Suppressor macrophage treated with lipopolysaccharide for 4 hours (primary cell): ENCODE measurements at places on chromosomes 4 and X.

DNA sequence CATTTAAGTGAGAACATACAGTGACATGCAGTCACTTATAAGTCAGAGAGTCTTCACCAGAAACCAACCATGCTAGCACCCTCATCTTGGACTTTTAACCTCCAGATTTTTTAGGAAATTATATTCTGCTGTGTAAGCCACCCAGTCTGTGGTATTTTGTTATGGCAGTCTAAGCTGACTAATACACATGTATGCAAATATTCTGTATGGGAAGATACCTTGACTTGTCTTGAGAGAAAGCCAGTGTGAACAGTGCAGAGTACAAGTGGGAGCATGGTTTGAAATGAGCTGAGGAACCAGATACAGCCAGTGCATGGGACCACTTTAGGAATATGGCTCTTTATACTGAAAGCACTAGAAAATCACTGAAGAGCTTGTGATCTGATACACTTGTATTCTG, 110.4 kb upstream of the MAP9 start:
- DNase-seq = peak; percentile 18

DNA sequence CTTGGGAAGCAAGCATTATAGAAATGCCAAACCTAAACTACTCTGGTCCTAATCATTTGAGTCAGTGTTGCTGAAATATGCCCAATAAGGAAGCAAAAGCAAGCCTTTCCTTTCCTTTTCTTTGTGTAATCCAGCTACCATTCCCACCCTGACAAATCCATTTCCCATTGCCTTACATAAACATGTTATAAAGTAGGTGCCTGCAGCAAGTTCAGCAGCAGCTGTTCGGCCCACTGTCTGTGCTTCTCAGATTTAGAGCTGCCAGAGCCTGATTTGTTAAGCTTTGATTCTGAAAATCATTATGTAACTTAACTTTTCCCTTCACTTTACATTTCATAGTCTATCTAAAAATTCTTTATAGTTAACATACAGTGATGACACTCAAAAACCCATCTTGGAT, 148.6 kb downstream of the EPHA5 start:
- DNase-seq = no peak

DNA sequence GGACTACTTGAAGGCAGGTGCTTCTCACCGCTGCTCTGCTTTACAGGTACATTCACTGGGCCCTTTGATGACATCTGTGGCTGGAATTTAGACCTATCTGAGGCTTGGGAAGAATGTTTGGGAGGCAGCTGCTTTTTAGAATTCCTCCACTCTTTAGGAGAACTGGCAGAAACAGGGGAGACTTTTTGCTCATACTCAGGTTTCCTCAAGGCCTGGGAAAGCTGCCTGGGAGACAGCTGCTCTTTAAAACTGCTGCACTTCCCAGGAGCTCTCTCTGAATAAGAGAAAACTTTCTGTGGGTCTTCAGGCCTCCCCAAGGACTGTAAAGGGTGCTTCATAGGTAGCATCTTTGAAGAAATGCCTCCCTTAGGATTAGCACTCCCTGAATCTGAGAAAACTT, 14.3 kb downstream of the CT47C1 start:
- DNase-seq = no peak

DNA sequence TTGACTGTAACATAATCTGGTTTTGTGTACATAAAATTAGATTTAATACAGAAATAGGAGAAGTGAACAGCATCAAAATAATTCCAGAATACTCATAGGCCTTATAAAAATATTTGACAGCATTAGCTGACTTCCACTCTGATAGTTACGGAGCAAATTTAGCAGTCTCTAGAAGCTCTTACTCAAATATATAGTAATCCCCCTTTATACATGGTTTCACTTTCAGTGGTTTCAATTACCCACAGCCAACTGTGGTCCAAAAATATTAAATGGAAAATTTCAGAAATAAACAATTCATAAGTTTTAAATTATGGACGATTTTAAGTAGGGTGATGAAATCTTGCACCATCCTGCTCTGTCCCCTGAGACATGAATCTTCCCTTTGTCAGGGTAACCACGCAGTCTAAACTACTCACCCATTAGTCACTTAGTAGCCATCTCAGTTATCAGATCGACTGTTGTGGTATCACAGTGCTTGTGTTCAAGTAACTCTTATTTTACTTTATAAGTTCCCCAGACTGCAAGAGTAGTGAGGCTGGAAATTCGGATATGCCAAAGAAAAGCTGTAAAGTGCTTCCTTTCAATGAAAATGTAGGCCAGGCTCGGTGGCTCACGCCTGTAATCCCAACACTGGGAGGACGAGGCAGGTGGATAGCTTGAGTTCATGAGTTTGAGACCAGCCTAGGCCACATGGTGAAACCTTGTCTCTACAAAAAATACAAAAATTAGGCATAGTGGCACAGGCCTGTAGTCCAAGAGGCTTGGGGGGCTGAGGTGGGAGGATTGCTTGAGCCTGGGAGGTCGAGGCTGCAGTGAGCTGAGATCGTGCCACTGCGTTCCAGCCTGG, 17.2 kb upstream of the RTL9 start:
- DNase-seq = no peak

GRCh38 chrX:152876931-152877840, 20.7 kb upstream of the ZNF185 start:
- DNase-seq = no peak

DNA sequence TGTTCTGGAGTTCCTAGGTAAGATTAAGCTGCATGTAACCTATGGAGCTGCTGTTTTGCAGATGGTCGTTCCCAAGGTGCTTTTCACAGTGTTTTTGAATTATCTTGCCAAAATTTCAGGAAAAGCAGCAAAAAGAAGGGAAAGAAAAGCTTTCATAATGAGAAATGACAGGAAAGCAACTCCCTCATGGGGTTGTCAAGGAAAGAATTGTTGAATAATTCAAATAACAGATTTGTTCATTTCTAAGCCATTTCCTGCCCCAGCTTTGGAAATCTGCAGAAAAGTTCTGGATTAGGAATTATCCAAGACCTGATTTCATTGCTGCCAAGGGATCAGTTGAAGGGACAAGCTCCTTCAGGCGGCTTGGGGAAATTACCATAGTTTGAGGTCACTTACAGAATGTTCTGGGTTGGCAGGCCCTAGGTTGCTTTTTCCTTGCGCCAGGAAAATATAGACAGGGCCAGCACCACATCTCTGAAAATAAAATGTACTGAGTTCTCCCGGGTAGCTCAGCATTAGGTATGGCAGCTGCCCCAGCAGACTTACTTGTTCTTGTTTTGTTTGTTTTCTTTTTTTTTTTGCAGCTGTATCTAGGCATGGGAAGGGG, 354.7 kb downstream of the STIM2 start:
- no peak for DNase-seq

DNA sequence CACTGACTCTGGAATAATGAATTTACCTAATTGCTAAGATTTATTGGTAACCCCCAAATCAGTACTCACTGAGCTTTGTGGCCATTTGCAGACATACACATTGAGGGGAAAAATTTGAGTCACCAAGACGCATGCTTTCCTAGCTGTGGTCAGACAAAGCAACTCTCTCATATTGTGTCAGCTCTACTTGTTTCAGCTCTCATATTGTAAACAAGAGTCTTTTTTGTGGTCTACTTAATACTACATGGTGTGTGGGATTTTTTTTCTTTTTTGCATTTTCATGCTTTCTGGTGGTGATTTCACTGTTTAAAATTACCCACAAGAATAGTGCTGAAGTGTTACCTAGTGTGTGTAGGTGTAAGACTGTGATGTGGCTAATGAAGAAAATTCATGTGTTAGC, 428.2 kb upstream of the GALNT7 start:
- no peak for DNase-seq

- peak; percentile 89 for DNase-seq
Measured at GRCh38 chr4:39469429-39470077, 10.7 kb downstream of the LIAS start.

- DNase-seq = no peak
Measured at GRCh38 chrX:70621743-70622142, 177.1 kb downstream of the DLG3 start.

DNA sequence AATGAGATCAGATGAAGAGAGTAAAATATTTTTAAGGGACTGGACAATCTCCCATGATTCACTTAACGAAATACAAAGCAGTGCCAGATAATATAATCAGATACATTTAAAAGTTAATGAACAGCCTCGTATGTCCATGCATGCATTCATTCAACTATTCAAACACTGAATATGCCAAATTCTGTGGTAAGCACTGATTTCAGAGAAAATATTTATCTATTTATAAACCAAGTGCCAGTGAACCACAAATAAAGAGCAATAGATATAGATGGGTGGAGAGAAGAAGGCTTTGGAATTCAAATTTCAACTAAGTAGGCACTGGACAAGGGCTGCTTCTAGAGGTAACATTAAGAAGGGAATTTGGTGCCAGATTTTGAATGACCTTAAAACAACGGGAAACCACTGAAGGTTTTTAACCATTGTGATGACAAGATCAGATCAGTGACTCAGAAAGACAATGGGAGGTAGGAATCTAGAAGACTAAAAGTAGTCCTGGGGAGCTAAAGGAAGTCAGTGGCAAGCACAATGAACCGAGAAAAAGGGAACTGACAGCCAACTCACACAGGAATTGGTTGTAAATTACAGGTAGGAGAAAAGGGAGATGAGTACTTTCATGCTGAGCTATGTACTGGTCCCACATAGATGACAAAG, 14.2 kb downstream of the ELOVL6 start:
- DNase-seq = no peak

GRCh38 chr4:179596621-179597020, 2154.4 kb upstream of the AGA start:
- no peak for DNase-seq

DNA sequence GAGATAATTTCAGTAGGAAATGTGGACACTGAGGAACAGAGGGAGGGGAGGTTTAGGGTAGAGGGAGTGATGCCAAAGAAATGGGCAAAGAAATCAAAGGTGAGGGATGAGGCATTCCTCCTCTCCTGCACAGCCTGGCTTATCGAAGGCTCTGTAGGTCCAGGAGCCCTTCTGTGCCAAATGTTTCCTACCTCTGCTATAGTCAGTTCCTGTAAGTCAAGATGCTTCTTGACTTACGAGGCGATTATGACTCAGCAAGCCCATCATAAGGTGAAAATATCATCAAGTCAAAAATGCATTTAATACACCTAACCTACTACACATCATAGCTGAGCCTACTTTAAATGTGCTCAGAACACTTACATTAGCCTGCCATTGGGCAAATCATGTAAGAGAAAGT, 60.0 kb upstream of the ARHGAP24 start:
- DNase-seq = no peak

- DNase-seq = no peak
Measured at GRCh38 chr4:87081826-87082225, 138.6 kb downstream of the KLHL8 start.

DNA sequence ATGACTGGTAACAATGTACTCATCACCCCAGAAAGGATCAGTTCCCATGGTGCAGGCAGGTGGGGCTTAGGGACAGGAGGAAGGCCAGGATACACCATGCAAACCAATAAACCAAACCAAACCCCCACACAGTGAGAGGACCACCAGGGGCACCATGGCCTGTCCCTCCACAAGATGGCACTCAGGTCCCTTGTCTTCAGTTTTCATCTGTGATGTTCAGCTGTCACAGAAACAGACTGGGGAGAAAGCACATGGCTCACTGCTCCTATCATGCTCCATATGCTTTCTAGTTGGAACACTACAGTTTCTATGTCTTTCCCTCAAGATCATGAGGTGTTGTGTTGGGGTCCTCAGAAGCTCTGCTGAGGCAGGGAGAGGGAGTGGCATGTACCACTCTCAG, 10.1 kb downstream of the HS3ST1 start:
- no peak for DNase-seq

- no peak for DNase-seq
Measured at GRCh38 chr4:116573540-116573939, 511.8 kb downstream of the TRAM1L1 start.

- no peak for DNase-seq
Measured at GRCh38 chr4:11966782-11967181, 538.1 kb upstream of the HS3ST1 start.

- no peak for DNase-seq
Measured at GRCh38 chrX:100625985-100626491, 10.6 kb downstream of the TSPAN6 start.

GRCh38 chr4:121462660-121463261, 81.9 kb upstream of the QRFPR start:
- peak; percentile 67 for DNase-seq

DNA sequence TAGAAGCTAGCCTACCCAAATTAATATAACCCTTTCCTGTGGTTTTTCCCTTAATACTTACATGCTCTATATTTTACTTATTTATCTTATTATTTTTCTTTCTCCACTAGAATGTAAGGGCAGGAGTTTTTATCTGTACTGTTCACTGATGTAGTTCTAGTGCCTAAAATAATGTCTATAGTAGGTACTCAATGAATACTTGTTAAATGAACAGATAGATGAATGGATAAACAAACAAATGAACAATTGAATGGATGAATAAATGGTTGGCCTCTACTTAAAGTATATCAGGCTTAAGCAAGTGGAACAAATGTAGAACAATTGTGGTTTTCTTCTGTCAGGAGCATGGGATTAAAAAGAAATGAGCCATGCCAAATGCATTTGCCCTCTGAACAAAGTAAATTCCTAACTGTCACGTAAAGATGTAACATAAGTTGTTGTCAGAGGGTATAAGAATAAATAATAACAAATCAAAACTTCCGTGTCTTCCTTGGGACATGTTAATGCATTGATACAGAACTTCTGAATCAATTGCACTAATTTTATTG, 54.1 kb downstream of the SYTL5 start:
- DNase-seq = no peak

GRCh38 chr4:137359691-137360315, 172.5 kb downstream of the PCDH18 start:
- no peak for DNase-seq

- no peak for DNase-seq
Measured at GRCh38 chr4:159904906-159905305, 802.0 kb downstream of the RAPGEF2 start.

DNA sequence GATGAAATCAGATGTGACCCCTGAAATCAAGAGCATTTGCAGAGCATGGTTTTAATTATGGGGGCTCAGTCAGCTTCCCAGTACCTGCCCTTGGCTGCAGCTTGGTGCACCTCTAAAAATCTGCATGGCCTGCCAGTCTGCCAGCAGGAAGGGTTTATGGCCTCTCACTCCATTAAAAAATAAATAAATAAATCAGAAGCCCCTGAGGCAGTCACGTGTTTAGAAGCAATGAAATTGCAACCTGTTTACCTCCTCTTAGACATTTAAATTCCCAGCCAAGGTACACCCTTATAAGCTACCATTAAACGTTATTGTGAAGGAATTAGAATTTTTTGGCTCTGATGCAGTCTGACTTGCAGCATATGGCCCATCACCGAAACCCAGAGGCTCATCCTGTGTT, 114.0 kb upstream of the LDB2 start:
- no peak for DNase-seq

GRCh38 chr4:130110770-130111169, 1014.8 kb downstream of the C4orf33 start:
- no peak for DNase-seq
